ENCODE measurements at places on chromosomes 13 and 19.

DNA sequence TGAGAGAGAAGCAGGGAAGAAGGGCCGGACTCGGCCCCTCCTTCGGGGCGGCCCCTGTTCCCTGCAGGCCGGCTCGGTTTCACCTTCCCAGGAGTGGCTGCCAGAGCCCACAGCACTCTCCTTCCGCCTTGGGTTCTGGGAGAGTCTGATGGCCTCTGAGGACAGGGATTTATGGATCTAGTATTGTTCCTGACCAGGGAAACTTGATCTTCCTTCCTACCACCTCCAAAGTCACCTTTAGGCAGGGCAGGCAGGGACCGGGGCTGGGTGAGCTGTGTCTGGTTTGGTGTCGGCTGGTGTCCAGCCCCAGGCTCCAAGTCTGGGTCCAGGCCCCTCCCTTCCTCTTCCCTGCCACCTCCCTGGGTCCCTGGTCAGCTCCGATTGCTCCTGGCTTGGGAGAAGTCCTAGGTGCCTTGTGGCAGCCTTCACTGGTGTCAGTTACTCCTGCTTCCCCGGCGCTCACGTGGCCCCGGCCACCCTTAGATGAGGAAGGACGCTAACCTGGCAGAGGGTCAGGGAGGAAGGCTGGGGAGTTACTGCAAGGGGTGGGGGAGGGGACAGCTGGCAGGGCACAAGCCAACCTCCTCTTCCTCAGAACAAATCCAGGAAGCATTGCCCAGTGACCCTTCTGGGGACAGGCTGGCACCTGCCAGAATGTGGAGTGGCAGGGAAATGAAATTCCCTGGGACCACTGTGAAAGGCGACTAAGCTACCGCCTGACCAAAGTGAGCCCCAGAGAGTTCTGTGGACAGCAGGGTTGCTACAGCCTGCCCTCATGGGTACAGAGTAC is 18.8 kb downstream of the RFX1 start:
- no peak for DNase-seq

GRCh38 chr13:110714797-110715394 is 1.4 kb downstream of the ING1 start:
- DNase-seq, result peak; percentile 50

DNA sequence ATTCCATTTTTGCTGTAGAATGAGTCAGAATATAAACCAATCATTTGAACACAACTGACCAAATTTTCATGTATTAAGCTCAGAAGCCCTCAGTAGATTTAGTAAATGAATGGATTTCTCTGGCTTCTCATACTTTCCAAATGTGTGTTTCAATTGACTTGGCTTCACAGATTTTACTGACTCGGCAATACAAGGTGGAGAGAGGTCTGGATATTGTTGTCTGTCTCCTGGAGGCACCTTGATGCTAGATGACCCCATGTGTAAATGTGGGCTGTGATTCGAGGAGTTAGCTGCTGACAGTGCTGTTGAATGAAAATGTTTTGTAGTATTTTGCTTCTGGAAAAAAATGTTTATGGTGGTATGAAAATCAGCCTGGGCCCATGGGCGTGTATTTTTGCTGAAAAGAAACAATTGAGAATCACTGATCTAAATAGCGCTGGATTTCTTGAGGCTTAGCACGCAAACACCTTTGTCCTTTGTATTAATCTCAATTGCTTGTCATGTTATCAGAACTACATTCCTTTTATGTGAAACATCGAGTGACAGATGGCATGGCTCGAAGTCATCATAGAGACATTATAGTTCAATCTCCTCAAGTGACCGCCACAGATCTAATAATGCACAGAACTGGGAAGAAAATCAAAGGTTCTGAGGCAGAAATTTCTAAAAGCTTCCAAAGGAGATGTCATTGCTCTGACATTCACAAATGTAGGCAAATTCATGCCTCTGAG is 41.2 kb upstream of the UBAC2 start:
- no peak for DNase-seq

DNA sequence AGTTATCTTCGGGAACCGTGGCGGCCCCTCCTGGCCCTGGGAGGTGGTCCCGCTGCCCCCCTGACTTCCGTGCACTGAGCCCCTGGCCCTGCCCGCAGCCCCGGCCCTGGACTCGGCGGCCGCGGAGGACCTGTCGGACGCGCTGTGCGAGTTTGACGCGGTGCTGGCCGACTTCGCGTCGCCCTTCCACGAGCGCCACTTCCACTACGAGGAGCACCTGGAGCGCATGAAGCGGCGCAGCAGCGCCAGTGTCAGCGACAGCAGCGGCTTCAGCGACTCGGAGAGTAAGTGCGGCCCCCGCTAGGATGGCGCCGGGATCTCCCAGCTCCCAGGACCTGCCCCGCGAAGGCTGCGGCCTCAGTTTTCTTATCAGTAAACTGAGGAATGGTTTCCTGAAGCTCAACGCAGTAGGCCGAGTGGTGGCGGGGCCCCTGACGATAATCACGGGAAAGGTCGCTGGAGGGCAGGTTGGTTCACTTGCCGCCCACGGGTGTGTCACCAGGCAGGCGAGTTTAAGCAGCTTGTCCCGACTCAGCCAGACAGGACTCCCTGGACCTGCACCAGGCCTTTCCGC is 924 bp downstream of the RGCC start:
- DNase-seq, result no peak

- peak; percentile 64 for DNase-seq
Observed at GRCh38 chr19:2476451-2477140, 669 bp downstream of the GADD45B start.

DNA sequence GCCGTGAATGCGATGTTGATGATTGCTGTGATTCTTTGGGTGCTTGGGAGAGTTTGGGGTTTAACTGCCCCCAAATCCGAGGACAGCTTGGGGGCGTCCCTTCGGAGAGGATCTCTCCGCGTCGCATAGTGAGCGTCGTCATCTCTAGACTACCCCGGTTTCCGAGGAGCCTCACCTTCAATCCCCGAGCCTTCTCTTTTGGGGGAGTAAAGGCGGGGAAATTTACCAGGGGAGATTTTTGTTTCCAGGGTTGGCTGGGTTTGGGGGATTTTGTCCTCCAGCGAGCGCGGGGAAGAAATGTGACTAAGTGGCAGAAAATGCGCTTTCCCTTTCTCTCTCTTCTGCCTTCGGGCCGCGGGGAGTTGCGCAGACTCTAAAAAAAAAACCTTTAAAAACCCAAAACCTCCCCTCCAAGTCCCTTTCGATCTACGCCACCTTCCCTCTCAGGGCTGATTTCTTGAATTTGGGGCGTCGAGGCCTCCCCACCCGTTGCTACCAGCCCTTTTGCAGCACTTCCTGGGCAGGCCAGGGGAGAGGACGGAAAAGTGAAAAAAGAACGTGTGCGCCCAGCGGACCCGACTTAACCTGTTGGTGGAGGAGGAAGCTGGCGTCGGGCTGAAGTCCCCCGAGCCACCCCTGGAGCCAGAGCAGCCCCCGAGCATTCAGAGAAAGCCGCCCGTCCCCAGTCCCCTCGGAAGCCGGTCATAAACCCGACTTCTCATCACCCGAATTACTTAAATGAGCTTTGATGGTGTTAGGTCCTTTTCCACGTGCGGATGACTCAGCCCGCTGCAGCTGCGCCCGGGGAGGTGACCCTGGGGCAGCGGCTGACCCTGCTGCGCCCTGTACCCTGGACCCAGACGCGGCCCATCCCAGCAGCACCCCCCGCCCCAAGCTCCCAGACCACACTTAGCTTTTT is 17.7 kb downstream of the NFIX start:
- peak; percentile 67 for DNase-seq
